ENCODE measurements at places on chromosomes 12 and 14.

DNA sequence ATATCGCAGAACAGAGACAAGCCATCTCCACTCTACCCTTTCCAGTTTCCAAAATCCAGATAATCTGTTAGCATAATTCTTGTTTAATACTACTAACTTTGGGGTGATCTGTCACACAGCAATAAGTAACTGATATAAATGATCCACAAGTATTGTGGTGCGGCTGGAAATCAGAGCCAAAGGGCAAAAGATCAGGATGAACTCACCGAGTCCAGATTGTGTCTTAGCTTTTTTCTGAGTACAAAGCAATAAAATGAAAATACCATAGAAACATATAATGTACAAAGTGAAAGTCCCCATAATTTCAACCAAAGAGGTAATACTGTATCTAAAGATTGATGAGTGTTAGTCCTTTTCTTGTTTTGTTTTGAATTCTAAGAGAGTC is 17.4 kb downstream of the HECTD1 start:
- no peak for DNase-seq

DNA sequence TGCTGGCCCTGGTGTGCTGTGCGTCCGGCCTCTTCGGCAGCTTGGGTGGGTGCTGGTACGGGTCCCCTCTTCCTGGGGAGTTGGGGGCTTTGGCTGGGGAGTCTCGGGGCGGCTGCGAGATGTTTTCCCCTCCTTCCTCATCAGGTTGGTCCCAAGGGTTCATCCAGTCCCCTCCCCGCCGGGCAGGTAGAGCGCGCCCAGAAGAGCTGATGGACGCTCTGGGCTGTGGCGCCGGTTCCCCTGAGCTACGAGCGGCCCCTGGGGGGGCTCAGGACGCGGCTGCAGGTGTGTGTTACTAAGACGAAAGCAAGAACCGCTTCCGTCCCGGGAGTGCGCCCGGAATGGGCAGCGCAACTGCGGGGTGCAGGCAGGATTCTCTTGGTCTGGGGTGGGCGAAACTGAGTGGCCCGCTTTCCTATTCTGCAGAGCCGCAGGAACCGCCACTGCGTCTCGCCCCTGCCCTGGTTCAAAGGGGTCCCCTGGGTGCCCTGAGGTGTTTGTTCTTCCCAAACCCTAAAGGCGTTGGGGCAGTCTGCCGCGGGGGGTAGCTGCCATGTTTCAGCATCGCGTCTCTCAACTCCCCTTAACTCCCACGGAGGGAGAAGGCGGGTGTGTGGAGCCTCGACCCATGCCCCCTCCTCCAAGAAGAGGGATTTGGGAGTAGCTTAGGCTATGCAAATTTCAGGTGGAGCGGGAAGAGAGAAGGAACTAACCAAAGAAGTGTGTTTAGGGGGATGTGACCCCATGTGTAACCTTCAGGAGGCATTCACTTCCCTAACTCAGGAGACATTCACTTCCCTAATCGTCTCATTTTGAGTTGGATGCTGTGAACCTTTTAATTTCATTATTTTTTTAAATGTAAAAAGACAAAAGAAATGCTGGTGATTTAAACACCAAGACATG is 1.2 kb downstream of the SLC24A4 start:
- no peak for DNase-seq

GRCh38 chr14:58331111-58331510 is 32.8 kb downstream of the ARID4A start:
- peak; percentile 99 for DNase-seq

DNA sequence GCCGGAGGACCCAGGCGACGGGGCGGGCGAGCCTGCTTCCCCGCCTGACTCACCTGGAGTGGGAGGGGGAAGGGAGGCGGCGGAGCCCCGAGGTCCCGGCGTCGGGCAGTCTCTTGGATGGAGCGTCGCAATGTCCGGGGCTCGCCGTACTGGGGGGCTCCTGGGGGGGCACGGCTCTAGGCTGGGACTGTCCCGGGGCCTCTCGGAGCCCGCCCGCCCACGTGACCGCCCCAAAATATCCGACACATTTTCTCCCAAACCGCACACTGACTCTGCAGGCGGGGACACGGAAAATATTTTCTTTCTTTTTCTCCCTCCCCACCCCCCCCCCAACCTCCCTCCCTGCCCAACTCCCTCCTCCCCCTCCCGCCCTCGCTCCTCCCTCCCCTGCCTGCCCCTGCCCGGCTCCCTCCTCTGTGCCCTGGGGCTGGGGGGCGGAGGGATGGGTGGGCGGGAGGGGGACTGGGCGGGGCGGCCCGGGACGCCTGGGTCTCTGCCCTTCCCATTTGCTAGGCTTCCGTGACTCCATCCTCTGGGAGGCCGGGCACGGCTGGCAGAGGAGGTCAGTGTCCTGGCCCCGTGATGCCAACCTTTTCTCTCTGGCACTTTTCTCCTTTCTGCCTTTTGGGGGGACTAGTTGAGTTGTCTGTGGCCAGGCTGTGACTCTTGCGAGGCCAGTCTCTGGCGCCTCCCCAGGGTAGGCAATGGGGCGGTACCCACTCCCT is at the start of gene RARG:
TSS of gene RARG (minus strand) at position 289 of the 725 bp plus-strand sequence. CDS start 4,664 bp downstream, outside the sequence.
- peak; percentile 79 for DNase-seq

DNA sequence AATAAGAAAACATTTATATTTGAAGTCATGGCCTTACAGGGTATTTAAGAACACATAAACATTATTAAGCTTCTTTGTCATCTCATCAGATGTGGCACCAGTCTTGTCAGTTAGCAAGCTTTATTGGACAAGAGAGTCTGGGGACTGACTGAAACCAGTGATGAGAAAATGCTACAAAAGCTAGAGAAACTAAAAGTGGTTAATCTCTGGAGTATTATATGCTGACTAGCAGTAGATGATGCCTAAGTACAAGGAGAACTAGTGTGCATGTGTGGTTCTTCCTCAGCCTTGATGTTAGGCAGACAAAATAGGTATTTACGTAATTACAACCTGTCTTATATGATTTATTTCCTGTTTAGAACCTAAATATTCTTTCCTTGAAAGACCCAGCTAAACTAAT is 176.5 kb downstream of the CPNE8 start:
- no peak for DNase-seq

- DNase-seq = peak; percentile 30
These were observed 6.2 kb downstream of the OR4K17 start for GRCh38 chr14:20116748-20117147.

DNA sequence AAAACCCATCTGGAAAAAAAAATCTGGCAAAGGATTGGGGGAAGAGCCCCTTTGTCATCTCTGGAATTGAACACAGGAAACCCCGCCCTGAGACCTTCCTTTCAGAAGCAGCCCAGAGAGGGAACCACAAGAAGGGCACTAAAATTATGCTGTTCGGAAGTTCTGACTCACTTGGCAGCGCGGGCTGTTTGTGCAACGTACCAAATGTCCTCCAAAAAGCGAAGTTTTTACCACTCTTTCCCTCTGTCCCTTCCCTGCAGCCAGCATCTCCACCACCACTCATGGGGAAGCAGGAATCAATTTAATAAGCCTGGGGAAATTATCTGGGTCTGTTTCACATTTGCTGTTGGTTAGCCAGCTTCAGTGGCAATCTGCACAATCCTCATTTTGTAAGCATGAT is 3.2 kb upstream of the SYNE3 start:
- peak; percentile 83 for DNase-seq

- no peak for DNase-seq
These were observed 1512.4 kb upstream of the FLRT2 start for GRCh38 chr14:84017495-84017894.

DNA sequence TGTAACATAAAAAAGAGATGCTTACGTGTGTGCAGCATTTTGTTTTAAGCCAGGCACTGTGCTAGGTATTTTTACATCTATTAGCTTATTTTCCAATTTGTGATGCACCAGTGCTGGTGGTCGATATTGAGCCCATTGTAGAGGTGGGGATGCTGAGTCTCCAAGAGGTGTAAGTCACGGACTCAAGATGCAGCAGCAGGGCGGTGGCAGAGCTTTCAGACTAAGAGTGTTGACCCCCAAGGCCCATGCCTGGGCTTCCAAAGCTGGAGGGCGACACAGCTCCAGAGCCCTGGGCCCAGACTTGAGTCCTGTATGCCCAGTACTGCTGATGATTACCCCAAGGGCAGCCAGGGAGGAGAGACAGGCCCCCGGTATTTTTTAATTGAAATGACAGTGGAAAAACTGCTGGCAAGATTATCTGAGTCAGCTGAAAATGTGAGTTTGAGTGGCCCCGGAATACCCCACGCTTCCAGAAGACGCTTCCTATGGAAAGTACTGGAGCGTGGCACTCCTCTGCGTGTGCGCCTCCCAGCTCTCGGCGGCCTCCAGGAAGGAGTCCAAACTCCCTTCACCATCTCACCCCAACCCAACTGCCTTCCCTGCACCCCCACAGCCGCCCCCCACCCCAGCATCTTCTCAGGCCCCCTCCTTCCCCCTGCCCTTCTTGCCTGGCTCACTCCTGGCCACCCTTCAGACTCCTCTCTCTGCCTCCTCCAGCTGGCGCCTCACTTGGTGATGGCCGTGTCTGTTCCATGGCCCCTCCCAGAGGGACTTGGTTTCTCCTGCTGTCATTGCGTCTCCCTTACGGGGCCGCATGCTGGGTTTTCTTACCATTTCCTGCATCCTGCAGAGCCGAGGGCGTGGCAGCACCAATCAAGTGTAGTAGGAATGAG is 40.7 kb downstream of the ELK3 start:
- DNase-seq = no peak
